ENCODE measurements at places on chromosomes 3 and 15.

GRCh38 chr3:15205482-15205933, 538 bp upstream of the CAPN7 start:
- DNase-seq = no peak

- DNase-seq = no peak
Observed at GRCh38 chr3:190385731-190386688, 2.0 kb upstream of the CLDN16 start.

GRCh38 chr3:6935970-6936369, 75.1 kb downstream of the GRM7 start:
- no peak for DNase-seq

DNA sequence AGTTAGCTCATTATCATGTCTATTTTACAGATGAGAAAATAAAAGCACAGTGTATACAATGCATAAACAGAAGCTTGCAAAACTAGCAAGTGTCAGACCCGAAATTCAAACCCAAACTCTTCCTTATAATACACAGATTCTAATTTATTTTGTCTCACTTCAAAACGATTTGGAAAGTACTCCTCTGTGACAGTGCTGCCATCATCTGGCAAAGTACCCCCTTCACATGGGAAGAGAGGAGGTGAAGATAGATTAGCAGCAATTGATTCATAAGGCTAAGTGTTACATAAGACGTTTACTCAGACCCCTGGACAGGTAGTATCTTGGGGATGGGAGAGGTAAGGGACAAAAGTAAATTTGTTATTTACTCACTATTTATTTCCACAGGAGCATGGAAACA, 744.0 kb upstream of the SGO1 start:
- peak; percentile 42 for DNase-seq

GRCh38 chr3:183008800-183009199, 28.5 kb upstream of the DCUN1D1 start:
- DNase-seq = no peak

DNA sequence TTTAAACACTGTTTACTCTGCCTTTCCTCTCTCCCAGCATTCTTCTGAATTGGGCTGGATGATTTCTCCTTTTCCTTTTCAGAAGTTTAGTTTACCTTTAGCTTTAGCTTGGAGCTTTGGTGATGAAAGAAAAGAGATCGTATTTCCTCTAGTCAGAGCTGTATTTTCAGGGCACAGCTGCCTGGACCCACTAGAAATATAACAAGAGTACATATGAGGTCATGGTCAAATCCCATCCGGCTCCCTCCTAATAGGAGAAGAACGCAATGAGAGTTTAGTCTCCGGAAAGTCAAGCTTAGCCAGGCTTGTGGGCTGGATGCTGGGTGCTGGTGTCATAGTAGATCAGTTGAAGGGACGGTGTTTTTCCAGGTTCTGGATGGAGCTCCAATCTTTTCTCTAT, 177.1 kb upstream of the PFN2 start:
- no peak for DNase-seq

GRCh38 chr3:197555281-197556261, at the start of gene BDH1:
Gene BDH1 (minus strand): TSS chr3:197555968. CDS start chr3:197546443, 9,525 bp downstream.
- peak; percentile 77 for DNase-seq

DNA sequence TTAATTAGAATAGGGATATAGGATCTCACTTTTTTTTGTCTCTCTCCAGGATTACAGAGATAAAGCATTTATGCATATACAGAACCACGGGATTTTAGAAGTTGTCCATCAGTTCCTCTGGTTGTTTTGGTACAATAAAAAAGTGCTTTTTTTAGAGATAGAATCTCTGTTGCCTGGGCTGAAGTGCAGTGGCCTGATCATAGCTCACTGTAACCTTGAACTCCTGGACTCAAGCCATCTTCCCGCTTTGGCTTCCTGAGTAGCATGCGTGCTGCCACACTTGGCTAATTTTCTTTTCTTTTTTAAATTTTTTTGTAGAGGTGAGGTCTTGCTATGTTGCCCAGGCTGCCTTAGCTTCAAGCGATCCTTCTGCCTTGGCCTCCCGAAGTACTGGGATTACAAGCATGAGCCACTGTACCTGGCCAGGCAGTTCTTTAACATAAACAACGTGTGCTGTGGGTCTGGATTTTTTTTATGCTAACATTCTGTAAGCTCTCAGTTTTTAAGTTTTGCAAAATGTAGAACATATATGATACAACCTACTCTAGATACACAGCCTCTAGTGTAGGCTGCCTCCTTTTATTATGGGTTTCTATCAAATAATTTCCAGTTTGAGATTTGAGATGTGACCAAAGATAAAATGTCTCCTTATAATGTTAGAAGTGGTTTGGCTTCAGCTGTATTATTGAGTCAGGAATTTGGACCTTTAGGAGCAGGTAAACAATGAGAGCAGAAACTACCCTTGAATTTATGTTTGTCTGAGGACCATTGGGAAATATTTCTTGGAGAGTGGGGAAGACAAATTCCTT, 57.4 kb upstream of the ULK4 start:
- DNase-seq = no peak

GRCh38 chr3:126518779-126519177, 1.2 kb upstream of the UROC1 start:
- no peak for DNase-seq

GRCh38 chr3:14605067-14605466, 46.5 kb upstream of the CCDC174 start:
- DNase-seq = no peak

- no peak for DNase-seq
Observed at GRCh38 chr3:139318431-139318816, 25.4 kb upstream of the MRPS22 start.

GRCh38 chr3:65986285-65986684, 52.4 kb downstream of the MAGI1 start:
- no peak for DNase-seq

- no peak for DNase-seq
Observed at GRCh38 chr3:23129817-23130216, 73.3 kb upstream of the UBE2E2 start.

DNA sequence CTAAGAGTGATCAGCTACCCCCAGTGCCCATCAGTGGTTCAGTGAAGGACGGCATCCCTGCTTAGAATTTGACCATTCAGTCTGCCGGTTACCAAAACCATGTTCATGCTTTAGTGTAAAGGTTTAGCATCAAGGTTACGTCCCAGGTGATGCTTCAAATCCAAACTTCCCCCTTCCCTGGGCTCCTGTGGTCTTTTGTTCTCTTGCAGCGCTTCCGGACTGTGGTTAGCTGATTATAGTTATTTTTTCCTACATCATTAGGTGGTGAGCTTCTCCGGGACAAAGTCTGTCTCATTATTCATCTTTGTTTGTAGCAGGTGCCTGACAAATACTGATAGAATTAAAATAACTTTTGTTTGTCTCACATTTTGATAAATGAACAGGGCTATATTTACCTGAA, 28.3 kb upstream of the MYZAP start:
- DNase-seq = no peak

DNA sequence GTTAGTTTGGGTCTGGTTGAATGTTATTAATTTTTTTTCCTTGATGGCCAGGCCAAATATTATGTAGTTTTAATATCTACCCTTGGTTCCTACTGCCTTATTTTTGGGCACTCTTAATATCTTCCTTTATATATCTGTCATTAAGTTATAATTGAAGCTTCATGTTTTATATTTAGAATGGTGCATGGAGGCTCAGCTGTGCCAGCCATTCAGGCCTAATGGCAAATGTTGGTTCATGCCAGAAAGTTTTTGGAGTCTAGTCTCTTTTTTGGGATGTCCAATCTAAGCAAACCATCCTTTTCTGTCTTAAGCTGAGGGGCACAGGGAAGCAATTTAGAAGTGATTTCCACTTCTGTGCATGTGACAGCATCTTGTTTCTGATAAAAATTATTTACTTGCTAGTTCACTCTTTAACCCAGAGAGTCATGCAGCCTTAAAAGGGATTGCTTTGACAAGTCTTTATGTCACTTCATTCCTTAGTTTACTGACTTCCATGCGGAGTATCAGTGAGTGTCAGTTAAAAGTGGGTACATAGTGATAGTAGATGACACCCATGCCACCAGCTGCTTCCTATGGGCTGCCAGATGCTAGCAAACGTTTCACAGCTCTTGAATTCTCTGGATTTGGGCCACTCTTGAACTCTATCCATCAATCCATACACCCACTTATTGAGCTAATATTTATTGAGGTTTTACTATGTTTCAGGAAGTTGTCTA, 33.0 kb downstream of the MITF start:
- no peak for DNase-seq

GRCh38 chr3:52498137-52499054, 3.3 kb downstream of the STAB1 start:
- DNase-seq = no peak

- no peak for DNase-seq
Observed at GRCh38 chr15:39127151-39127790, 453.6 kb upstream of the THBS1 start.

DNA sequence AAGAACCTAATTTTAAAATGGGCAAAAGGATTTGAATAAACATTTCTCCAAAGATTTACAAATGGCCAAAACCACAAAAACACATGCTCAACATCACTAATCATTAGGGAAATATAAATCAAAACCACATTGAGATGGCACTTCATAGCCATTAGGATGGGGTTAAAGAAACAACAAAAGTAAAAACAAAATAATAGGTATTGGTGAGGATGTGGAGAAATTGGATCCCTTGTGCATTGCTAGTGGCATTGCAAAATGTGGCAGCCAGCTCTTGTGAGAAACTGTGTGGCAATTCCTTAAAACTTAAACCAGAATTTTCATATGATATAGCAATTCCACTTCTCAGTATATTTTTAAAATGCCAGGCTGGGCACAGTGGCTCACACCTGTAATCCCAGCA, 126.5 kb downstream of the STT3B start:
- DNase-seq = no peak

- peak; percentile 95 for DNase-seq
Observed at GRCh38 chr3:128404276-128405068, 62.2 kb downstream of the DNAJB8 start.

DNA sequence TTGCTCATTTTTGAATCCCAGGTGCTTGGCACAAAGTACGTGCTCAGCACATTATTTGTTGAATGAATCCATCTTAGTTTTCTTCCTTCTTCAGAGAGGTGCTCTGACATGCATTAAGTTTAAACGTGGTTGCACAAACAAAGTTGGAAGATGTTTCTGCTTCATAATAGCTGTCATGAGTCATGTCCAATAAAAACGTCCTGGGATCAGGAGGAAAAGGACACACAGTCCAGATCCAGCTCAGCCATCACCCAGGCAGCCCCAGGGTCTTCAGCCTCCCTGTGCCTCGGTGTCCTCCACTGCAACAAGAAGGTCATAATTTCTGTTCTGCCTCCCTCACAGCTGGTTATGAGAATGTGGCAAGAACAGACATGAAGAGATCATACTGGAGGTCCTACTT, 55.4 kb downstream of the CCNL1 start:
- no peak for DNase-seq

DNA sequence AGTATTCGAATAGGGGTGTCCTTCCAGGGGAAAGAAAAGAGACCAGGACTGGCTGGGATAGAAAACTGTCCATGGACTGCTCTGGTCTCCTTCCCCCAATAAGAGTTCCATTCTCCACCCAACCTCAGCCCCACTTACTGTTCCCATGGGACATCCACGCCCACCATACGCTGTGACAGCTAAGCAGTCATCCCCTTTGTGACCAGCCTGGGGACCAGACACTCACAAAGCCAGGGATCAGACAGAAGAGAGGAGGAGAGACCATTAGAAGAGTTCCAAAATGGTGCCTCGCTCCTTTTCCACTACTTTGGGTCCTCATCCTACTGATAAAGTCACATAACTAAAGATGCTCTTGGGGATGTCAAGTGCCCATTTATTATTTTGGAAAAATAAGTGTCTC, 27.6 kb upstream of the GNB5 start:
- DNase-seq = no peak

DNA sequence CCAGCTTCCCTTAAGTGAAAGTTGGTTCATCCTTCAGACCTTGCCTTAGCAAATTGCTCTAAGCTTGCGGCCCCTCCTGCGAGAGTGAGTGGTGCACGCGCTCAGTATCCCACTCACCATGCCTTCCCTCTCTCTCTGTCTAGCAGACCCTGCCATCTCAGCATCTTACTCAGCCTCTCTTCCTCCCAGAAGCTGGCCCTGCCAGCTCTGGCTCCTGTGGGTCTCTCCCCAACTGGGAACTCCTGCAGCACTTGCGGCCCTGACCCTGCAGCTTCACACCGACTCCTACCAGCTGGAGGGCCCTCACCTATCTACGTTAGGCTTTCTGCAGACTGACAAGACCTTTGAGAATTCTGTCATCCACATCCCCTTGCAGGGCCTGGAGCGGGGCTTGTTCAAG, 286.1 kb upstream of the TLE3 start:
- DNase-seq = peak; percentile 25

GRCh38 chr3:129485721-129486663, 42.4 kb upstream of the RHO start:
- no peak for DNase-seq

- no peak for DNase-seq
Observed at GRCh38 chr3:149402481-149402880, 25.0 kb upstream of the TM4SF1 start.
